ENCODE measurements at places on chromosomes 1 and 21.

GRCh38 chr1:47837056-47837830 lies 159.9 kb downstream of the TRABD2B start:
- DNase-seq = no peak

DNA sequence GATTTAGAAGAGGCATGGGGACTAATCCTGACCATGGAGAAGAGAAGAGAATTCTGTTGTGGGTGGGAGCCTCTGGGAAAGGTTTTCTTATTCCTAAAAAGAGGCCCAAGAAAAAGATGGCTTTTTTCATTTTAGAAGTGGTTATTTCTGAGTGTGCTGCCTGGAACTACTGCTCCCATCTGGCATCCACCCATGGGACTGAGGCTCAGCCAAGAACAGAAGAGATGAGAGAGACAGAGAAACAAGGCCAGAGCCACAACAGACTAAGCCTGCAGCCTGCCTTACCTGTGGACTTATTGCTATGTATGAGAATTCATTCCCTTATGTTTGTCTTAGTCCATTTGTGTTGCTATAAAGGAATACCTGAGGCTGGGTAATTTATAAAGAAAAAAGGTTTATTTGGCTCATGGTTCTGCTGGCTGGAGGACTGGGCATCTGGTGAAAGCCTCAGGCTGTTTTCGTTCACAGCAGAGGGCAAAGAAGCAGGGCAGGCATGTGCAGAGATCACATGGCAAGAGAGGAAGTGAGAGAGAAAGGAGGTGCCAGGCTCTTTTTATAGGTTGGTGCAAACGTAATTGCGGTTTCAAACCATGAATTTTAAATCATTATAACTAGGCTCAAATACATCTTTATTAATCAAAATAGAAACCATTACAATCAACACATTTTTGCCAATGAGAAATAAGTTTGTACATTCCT lies 57.5 kb upstream of the PRDM2 start:
- DNase-seq = no peak

- no peak for DNase-seq
Measured at GRCh38 chr1:168783458-168784210, 54.6 kb upstream of the DPT start.

DNA sequence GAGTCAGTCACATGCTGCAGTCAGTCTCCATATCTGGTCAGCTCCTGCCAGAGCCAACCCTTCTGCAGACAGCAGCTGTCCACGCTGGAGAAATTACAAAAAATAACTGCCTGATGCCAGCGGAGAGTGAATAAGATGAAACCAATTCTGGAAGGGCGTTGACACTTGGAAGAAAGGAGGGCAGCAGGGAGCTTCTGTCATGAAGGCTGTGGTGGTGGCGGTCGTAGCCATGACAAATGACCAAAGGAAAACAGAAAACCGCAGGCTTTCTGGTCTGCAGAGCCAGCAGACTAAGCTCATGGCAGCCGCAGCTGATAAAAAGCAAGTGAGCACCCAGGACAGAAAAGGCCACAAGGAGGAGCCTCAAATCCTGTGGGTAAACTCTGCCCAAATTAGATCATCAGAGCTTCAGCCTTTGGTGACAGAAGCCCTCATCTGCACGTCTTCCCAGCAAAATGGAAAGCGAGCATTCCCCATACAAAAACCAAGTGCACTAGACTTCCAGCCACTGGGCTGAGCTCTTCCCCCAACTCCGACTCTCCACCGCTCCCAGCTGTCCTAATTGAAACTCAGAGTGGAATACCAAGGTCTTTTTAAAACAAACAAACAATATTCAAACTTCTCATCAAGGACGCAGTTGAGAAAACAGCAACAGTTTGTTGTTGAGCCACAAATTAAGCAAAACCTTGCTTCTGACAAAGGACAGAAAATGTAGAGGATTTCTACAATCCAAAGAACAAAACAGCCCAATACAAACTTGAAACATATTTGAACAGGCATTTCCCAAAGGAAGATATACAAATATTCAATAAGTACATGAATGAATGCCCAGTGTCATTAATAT lies 28.7 kb downstream of the RSPH1 start:
- no peak for DNase-seq

GRCh38 chr1:171355727-171356126 lies 41.7 kb downstream of the FMO4 start:
- DNase-seq = no peak

DNA sequence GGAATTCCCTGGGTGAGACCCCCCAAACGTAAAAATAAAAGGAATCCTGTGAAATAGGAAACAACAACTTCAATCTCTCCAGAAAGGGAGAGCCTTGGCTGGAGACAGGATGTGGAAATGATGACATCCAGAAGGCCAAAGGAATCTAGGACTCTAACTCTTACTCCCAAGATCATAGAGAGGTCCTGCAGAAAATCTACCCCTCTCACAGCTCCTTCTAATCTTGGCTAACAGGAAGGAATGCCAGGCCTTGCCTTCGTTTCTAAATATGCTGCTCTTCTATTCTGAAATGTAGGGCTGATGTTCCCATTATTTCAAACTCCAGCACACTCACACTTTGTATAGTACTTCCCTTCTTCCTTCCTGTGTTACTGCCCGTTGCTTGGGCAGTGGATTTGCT lies 40.7 kb downstream of the ARHGEF11 start:
- DNase-seq = no peak

- DNase-seq = no peak
Measured at GRCh38 chr21:31873275-31873695, 465 bp downstream of the HUNK start.

GRCh38 chr1:22518379-22518778 lies 44.9 kb upstream of the EPHA8 start:
- no peak for DNase-seq

All from NCI-H2081 (cell line).